Left kidney (tissue), 8 donors: ENCODE measurements at places on chromosomes 16 and 17. TPM values are rescaled to one million over a fixed set of nuclear protein-coding genes. Genes with fewer than 3 reads are reported as not detected.

Gene PARD6A
- 2.2 TPM for polyA plus RNA-seq

Gene AANAT
- polyA plus RNA-seq = 0.50 TPM

Gene NPIPB9
- 4.5 TPM for polyA plus RNA-seq

Gene TM4SF5
- 1.1 TPM for polyA plus RNA-seq

Gene SULT1A4
- polyA plus RNA-seq = 28.7 TPM

Gene CD300LG
- polyA plus RNA-seq = 0.70 TPM

Gene GAS2L2
- polyA plus RNA-seq = 0.08 TPM

Gene G6PC3
- 69.6 TPM for polyA plus RNA-seq

Gene KRT24
- not detected for polyA plus RNA-seq

Gene SLFN14
- polyA plus RNA-seq = 0.08 TPM

Gene SOST
- 30.9 TPM for polyA plus RNA-seq

Gene TNK1
- polyA plus RNA-seq = 5.5 TPM

Gene TEX14
- 1.6 TPM for polyA plus RNA-seq

- peak; percentile 35 for DNase-seq
These were observed 44.9 kb upstream of the DNAJA2 start for GRCh38 chr16:47018223-47018891.

DNA sequence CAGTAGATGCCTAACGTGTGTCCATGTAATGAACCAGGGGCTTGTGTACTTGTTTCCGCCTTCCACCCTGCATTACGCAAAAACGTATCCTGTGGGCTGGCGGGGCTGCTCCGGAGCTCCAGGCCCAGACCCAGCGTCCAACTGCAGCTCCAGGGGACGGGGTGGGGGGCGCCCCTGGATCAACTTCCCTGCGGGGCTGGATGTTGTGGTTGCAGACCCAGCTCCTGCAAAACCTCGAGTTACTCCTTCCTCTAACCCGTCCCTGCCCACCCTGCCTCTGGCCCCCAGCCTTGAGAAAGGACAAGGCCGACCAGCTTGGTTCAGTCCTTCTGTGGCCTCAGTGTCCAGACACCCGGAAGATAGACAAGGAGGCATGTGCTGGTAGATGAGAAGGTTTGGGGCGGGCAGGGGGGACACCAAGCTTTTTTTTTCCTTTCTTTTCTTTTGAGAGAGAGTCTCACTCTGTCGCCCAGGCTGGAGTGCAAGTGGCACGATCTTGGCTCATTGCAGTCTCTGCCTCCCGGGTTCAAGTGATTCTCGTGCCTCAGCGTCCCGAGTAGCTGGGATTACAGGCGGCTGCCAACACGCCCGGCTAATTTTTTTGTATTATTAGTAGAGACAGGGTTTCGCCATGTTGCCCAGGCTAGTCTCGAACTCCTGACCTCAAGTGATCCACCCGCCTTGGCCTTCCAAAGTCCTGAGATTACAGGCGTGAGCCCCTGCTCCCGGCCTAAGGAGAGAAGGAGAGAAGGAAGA, 731 bp upstream of the EXOC7 start:
- no peak for DNase-seq

- peak; percentile 46 for DNase-seq
These were observed 740 bp upstream of the SLC5A10 start for GRCh38 chr17:18950944-18951905.

GRCh38 chr16:66662445-66663194, 33.9 kb downstream of the CMTM4 start:
- no peak for DNase-seq

DNA sequence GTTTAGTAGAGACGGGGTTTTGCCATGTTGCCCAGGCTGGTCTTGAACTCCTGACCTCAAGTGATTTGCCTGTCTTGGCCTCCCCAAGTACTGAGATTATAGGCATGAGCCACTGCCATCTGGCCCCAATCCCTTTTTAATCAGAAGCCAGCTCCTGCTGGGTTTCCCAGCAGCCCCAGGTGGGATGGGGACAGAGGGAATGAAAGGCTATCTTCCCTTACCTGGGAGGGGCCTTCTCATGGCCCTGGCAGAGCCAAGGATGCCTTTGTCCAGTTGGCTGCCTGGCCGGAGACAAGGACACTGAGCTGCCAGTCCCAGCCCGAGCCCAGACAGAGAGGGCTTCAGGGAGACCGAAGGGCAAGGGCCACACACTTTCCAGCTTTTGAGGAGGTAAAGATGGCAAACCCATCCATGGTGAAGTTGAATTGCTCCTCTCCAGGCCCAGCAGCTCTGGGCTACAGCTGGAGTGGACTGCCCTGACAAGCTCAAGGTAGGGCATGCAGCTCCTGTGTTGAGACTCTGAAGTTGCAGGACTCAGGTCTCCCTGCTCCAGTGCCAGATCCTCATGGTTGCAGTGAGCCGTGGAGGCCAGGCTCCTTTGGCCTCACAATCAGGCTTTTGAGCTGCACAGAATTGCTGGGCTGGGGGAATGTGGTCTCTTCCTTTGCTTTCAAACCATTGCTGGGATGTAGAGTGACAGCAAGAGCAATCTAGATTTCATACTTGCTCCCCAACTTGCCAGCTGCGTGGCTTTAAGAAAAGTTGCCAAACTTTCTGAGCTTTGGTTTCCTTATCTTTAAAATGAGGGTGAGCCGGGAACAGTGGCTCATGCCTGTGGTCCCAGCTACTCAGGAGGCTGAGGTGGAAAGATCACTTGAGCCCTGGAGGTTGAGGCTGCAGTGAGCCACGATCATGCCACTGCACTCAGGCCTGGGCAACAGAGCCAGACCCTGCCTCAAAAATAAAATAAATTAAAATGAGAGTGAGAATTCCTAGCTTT, 44.5 kb upstream of the IL34 start:
- no peak for DNase-seq

GRCh38 chr17:37358098-37358829, 17.5 kb upstream of the C17orf78 start:
- peak; percentile 61 for DNase-seq

- DNase-seq = no peak
These were observed 476.4 kb downstream of the HS3ST3B1 start for GRCh38 chr17:14777291-14777690.

DNA sequence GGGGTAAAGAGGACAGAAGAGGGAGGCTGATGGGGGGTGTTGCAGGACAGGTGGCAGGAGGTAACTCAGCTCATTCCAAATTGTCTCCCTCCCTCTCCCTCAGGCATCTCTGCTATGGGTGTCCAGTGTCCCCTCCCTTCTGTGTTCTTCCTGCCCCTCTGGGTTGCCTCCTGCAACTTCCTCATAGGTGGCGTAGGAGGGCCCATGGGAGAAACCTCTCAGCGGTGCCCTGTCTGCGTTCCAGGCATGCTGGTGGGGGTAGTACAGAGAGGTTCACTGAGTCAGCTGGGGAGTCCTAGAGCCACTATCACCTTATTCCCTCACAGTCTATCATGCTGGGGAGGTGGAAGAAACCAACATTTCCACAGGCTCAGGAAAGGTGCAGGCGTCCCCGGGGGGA, 14.7 kb upstream of the ODF4 start:
- no peak for DNase-seq

- no peak for DNase-seq
These were observed 25.2 kb downstream of the NLRP1 start for GRCh38 chr17:5558815-5559785.

DNA sequence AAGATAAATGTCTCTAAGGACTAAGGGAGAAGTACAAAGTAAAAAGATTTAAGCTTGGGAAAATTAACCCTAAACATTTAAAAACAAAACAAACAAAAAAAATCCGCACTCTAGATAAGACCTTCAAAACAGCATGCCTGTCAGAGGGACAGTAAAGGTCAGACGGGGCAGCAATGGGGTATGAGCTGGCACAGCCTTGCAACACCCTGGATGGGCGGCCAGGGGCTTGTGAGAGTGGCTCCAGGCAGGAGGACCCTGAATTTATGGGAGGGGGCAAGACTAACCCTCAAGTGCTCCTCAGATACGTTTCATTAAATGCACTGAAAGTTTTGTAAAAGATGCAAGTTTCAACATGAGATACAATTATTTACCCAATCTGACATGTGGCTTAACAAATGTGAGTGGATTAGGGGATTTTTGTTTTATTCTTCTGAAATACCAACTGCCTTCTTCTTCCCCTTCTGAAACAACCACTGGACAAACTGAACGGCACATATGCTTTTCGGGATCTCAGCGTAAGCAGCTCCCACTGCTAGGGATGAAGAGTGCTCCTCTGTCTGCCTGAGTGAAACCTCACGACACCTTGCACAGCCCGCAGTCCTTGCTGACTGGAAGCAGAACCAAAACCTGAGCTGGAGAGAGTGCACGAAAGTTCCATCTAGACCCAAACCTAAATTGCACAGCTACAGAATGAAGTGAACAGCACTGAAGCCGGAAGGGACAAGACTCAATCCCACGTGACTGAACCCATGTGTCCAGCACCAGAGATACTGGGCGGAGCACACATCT, 128.4 kb downstream of the ANKRD11 start:
- DNase-seq = no peak

GRCh38 chr16:86604436-86605193, 26.3 kb downstream of the FOXL1 start:
- no peak for DNase-seq

DNA sequence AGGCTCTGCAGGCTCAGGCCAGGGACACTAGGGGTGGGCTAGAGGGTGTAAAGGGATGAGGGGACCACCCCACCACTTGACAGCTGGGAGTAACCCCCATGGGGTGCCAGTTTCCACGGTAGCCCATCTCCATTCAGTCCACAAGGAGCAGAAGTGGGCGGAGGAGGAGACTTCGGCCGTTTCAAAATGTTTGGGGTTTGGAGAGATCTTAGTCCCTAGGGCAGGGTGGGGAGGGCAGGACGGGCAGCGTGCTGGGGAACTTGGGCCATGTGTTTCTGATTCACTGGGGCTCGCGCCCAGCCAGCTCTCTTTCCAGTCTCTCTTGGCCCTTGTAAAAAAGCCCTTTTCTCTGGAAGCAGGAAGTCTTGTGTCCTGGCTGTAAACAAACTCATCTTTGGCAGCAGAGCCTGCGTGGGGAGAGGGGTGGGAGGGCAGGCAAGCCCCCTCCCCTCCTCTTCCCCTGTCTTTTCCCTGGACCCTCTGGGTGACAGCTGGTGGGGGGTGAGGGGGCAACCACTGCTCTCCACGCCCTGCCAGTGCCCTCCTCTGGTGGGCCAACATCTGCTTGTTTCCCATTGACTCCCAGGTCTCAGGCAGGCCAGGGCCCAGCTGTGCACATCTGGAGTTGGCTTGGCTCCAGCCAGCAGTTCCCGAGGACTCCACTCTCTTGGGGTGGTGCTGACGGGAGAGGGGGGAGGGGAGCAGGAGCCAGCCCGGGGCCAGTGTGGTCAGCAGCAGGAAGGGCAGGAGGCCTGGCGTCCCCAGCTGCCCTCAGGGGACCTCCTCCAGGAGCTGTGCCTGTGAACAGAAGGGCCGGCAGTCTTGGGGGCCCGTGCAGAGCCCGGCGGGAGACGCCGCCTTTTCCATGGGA, 8.1 kb downstream of the CYGB start:
- peak; percentile 80 for DNase-seq

DNA sequence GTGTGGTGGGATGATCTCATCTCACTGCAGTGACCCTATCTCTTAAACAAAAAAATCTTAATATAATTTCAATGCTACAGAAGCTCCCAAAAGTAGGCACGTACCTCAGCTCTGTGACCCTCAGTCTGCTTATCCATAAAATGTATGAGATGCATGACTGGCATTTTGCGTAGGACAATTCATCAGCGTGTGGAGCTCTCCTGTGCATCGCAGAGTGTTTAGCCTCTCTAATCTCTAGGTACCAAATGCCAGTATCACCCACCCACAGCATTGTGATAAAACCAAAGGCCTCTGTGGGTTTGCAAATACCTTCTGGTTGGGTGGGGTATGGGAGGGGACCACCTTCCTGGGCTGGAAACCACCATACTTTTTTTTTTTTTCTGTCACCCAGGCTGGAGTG, 19.0 kb upstream of the TUBG2 start:
- DNase-seq = no peak

GRCh38 chr17:42518755-42519545, 17.1 kb upstream of the NAGLU start:
- no peak for DNase-seq

DNA sequence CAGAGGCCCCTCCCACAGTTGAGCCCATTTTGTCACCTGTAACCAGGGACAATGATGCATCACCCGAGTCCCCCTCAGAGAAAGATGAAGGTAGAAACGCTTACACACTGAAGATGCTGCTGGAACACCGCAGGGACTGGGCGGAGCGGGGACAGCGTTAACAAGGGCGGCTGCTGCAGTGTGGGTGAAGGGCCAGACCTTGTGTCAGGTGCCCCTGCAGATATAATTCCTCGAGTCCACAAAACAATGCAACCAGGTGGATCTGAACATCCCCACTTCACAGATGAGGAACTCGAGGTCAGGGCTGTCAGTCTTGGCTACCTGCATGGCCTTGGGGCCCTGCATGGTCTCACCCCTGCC, 6.3 kb upstream of the MAPK7 start:
- DNase-seq = no peak

DNA sequence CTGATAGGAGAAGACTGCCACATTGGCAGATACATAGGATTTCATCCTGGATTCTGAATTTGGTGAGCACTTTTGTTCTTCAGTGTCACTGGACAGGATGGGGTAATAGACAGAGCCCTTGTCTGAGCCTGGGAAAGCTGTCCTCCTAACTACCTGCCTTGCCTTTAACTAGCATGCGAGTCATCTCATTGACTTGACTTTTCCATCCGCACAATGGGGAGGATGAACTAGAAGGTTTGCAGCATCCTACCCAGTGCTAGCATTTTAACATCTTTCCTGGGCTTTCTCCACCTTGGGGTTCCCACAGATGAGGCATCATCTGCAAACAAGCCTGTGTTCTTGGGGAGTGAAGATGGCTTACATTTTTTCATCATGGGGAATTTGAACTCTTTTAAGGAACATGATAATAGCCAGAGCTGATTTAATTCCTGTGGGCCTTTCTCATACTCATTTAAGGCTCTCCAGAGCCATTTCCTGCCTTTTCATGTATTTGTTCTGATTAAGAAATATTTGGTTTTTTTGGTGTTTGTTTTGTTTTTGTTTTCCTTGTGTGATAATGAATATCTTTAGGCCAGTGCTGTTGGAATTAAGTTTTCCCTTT, 139.5 kb downstream of the MSI2 start:
- DNase-seq = no peak

DNA sequence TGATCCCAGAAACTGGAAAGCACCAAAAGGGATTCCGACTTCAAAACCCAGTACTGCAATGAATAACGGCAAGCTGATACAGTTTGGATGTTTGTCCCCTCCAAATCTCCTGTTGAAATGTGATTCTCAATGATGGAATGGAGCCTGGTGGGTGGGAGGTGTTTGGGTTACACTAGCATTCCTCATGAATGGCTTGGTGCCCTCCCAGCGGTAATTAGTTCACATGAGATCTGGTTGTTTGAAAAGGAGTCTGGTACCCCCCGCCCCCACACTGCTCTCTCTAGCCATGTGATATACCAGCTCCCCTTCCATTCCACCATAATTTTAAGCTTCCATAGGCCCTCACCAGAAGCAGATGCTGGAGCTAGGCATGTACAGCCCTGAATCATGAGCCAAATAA, 40.1 kb downstream of the RANBP10 start:
- peak; percentile 67 for DNase-seq

DNA sequence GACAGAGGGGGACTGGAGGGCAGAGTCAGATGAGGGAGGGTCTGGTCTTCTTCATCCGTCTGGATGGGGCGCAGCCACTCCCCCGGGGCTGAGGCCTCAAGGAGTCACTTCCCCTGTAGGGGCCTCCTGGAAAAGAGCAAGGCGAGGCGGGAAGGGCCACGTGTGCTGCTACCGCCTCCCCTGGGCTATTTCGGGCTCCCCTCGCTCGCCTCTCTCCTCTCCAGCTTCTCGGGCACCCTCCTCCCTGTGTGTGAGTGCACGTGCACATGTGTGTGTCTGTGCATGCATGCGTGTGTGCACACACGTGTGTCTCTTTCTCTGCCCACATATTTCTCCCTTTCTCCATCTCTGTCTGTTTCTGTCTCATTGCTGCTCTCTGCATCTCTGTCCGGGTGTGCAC, 10.1 kb downstream of the GSG1L start:
- DNase-seq = no peak
